ENCODE measurements at places on chromosomes 6 and 20.

GRCh38 chr6:154542747-154543146 is 32.3 kb upstream of the CNKSR3 start:
- DNase-seq: no peak

DNA sequence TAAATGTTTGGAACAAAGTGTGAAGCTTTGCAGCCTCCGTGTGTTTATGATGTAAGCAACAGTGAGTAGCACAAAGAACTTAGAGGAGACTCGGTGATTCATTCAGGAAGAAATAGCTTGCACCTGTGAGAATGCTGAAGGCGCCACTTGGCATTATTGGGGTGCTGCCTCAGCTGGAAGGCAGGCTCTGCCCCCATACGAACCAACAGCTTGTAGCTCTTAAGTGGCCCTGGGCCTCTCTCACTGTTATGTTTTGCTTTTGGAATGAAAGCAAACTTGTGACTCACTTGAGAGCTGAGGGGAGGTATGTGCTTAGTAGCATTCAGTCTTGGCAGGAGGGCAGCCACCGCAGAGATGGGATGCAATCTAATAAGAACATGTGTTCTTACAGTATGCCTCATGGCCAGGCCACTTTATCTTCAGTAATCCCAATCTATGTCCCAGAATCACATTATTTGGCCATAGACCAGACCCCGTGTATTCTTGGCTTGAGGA is 310.7 kb downstream of the EYA4 start:
- DNase-seq: no peak

DNA sequence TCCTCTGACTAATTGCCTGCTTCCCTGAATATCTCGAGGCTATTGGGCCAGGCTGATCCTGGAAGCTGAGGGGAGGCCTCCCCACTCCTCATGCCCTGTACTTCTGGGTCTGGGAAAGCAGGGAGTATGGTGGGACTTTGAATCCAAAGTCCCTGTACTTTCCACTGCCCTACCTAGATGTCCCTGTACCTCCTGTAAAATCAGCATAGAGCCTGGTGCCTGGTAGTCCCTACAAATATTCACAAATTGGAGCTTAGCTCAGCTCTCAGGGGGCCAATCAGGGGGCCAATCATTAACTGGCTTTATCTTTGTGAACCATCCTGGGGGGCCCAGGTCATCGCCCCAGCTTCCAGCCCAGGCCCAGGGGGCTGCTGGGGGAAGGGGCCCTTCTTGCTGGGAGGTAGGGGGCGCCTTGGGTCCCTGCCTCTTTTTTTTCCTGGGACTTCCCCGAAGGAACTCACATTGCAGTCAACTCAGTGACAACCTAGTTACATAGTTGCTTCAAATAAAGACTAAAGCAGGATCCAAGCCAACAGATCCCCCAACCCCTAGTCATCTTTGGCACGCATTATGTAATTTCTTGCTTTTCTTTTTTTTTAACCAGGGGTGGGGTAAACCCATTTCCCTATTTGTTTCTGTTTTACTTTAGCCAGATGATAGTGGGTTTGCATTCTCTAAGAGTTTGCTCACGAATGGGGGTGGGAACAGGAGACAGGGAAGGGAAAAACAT is 6.9 kb upstream of the VEGFA start:
- DNase-seq: no peak

DNA sequence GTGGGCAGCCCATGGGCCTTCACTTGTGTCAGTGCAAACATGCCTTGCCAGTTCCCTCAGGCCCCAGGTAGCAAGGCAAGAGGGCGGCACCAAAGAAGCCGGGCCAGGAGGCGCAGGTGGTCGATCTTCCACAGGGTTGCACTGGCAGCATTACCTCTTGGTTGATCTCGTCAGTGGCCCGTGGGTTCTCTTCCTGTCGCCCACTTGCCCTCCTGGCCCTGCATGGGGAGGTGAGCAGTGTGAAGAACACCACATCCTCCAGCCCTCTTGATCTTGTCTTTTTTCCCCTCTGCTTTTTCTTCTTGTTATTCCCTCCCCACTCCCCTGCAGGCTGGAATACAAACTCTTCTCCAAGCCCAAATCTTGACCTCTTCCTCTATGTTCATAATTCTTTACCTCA is 3.0 kb upstream of the CST11 start:
- no peak for DNase-seq

DNA sequence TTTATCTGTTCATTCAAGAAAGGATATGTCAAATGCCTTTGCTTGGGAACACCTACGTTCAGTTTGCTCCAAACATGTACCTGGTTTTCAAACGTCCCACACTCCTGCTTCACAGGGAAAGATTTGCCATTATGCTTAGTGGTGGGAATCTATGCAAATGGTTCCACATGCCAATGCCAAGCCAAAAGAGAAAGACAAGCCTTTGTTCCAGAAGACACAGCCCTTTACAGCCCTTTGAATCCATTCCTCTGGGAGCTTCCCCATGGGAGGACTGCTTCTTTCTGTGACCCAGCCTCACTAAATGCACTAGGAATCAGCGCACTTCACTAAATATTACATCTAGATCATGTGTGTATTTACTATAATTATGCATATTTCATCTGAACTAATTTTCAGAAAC is 619.5 kb downstream of the PRKN start:
- DNase-seq: no peak

DNA sequence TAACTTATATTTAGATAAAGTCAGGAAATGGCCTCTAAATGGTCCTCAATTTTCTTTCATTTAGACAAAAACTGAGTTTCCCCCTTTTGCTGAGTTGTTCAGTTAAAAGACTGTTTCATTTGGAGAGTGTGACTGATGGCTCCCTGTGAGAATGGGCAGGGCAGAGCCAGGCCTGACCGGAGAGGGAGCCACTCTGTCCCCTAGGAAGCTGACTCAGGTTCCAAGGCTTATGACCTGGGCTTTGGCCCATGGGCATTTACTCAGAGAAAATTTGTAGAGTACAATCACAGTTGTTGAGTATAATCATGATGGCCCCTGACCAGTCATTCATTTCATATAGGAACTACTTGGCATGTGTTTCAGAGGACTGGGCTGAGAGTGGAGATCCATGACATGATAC is 37.0 kb upstream of the AIG1 start:
- DNase-seq: no peak

- DNase-seq: no peak
Measured at GRCh38 chr6:128365520-128366160, 154.8 kb downstream of the PTPRK start.

DNA sequence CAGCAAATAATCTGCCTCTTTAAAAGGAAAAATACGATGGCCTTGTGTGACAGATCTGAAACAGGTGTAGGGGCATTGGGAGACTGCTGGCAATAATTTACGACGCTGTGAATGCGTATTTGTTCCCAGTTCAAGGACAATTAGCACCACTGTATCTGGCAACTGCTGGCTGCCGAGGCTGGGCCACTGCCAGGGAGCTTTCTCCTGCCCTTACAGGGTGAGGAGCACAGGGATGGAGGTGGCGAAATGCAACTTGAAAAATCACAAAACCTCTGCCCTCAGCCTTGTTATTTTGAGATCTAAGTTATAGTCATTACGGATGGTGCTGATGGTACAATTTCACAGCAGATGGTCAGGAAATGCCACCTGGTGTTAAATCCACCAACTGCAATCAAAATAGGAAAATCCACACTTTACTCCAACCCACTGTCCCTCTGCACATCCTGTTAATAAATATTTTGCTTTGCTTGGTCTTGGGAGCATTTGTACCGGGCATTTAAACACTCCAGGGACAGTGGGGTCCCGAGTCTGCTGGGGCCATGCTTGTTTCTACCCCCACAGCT is 6.4 kb downstream of the MYLK4 start:
- no peak for DNase-seq

DNA sequence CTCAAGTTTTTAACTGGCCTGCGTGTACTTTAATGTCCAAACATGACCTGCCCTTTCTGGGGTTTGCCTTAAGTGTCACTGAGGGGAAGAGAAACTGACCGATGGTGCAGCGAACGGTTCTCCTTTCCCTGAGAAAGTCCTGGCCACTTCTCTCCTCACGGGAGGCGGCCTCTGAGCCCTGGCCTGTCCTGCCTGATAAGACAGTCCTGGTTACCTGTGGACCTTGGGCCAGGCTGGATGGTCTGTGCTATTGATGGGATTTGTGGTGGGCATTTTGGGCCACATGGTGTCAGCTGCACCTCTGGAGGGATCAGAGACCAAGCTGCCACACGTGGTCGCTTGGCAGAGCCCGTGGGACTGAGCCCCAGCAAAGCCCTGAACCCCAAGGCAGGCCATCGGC is 11.6 kb upstream of the NTSR1 start:
- DNase-seq: no peak

DNA sequence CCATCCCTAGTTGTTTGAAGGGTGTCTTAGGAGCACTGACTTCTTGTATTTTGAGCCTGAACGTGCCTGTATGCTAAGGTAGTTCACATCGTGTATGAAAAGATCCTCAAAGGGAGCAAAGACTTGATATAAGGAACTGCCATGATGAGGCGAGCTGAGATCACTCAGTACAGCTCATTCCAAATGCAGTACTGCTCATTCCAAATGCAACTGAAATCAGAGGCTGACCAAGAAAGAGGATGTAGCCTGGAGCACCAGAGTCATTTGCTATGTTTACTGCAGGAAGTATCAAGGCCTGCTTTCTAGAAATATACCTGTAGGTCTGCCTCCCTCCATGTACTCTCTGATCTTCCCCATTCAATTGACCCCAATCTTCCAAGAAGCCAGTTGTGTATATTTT is 832.2 kb downstream of the EYS start:
- DNase-seq: no peak

- DNase-seq: no peak
Measured at GRCh38 chr6:118752803-118753202, 101.4 kb upstream of the CEP85L start.

GRCh38 chr20:41357424-41358163 is 9.0 kb downstream of the EMILIN3 start:
- DNase-seq: no peak

GRCh38 chr20:22374066-22374465 is 210.3 kb downstream of the FOXA2 start:
- DNase-seq: no peak

GRCh38 chr6:51640021-51640420 is 447.4 kb downstream of the PKHD1 start:
- DNase-seq: no peak

- DNase-seq: no peak
Measured at GRCh38 chr6:71011871-71012371, 55.1 kb upstream of the B3GAT2 start.

DNA sequence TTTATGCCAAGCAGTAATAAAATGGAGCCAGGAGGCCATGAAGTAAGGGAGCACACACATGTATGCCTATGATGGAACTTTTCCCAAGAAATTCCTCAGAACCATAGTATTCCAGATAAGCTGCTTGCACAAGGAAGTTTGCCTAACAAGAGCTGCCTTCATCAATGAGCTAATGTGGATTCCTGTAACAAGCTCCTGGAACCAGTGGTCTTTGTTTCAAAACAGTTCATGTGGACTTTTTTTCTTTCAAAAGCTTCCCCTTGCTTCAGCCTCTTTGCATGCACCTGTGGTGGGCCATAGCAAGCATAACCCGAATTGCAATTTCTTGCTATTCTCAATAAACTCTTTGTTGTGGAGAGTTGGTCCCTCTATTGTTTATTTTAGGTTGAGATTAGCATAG is 359.6 kb downstream of the UTRN start:
- DNase-seq: no peak

GRCh38 chr20:53926428-53927028 is 143.9 kb downstream of the BCAS1 start:
- no peak for DNase-seq

GRCh38 chr20:4637081-4637797 is 84.5 kb upstream of the PRND start:
- DNase-seq: no peak

GRCh38 chr20:58072695-58073671 is 155.5 kb downstream of the ANKRD60 start:
- no peak for DNase-seq

DNA sequence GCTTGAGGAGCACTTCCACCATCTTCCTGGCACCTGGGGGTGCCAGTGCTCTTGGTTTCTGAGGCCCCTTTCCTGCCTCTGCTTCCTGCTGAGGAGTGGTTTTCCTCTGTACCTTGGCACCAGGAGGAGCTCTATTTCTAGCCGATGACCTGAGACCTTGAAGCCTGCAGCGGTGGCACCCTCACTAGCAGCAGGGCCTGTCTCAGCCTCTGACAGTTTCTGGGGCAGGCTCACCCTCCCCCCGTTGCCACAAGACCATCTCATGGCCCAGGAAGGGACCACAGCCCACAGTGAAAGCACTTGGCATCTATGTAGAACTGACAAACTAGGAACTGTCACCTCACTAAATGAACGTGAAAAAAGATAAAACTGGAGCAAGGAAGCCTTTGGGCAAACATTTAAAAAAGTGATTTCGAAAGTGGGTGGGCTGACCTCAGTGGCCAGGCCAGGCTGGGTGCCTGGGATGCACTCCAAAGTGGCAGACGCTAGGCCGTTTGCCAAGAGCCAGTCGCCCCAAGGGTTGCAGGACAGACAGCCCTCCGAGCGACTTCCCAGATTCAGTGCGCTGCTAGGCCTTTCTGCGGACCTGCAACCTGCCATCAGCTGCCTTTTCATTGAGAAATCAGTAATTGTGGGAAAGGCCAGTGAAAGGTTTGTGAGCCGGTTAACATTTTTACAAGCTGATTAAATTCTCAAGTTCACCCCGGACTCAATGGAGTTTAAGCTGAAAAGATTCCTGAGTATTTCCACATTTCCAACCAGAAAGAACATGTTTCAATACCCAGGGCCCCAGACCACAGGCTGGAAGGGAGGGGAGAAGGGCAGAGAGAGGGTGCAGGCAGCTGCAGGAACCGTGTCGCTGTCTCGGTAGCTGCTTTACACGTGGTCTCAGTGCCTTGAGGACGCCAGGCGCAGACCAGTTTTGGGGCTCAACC is 303.7 kb downstream of the ESR1 start:
- DNase-seq: peak; percentile 28
